Cortex of kidney (tissue), 1 donor: ENCODE measurements at places on chromosomes 1 and 21.

- DNase-seq, result no peak
These were observed 131.3 kb upstream of the ARHGEF16 start for GRCh38 chr1:3323021-3323795.

DNA sequence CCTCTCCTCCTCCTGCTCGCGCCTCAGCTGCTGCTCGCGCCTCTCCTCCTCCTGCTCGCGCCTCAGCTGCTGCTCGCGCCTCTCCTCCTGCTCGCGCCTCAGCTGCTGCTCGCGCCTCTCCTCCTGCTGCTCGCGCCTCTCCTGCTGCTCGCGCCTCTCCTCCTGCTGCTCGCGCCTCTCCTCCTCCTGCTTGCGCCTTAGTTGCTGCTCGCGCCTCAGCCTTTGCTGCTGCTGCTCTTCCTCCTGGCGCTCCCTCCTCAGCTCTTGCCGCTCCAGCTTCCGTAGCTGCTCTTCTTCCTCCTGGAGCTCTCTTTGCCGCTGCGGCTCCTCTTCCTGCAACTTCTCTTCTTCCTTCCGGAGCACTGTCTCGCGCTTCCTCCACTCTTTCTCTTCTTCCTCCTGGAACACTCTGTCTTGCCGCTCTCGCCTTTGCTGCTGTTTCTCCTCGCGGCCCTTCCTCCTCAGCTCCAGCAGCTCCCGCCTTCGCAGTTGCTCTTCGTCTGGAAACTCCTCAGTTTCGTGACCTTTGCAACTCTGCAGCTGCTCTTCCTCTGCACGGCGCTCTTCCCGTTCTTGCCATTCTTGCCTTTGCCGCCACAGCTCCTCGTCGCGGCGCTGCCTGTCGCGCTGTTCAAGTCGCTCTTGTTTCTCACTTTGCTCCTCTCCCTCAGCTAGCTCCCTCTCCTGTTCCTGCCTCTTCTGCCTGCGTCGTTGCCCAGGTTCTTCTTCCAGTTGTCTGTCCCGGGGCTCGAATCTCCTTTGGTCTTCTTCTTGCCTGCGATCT lies 3.0 kb downstream of the TCHH start:
- DNase-seq, result no peak

DNA sequence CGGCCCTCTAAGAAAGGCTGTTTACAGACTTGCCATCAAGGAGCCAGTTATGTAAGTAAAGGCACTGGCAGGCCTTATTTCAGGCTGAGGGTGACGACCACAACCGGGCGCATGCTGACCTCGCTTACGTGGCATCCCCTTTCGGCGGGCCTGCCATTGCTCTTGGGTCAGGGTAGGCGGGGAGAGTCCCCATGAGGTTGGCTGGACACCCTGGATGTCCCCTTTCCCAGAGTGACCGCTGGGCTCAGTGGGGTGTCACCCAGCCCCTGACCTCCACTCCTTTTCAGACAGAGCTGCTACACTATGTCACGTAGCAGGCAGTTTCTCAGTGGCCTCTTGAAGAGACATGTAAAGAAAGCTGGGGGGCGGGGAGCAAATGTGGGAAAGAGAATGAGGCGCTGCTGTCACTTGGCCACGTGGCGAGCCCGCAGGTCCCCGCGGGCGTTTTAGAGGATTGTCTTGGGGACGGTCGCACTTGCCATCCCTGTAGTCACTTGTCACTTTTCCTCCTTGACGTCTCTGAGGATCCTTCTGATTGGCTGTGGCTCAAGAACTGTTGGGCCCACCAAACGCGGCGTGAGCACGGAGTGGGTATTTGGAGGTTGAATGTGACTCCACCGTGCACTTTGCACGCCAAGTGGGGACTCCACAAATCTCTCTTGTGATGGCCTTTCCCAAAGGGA lies 42.2 kb downstream of the SLC37A1 start:
- no peak for DNase-seq

DNA sequence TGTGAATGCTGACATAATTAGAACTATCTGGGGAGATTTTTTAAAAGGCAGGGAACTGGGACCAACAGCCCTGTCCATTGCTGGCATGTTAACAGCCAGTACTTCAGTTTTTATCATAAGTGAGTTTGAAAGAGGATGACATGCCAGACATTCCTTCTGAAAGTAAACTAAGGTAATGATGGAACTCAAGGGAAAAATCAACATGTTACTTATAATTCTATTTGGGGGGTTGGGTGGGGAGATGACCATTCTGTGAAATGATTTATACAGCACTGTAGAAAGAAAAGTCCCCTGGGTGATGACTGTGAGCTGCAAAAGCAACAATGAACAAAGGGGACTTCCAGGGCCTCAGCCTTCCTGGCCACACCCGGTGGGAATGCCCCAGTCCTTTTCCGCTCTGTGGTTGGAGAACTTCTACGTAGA lies 5.4 kb upstream of the LAMC2 start:
- no peak for DNase-seq

- no peak for DNase-seq
These were observed 45.3 kb upstream of the GJB5 start for GRCh38 chr1:34709547-34709946.

DNA sequence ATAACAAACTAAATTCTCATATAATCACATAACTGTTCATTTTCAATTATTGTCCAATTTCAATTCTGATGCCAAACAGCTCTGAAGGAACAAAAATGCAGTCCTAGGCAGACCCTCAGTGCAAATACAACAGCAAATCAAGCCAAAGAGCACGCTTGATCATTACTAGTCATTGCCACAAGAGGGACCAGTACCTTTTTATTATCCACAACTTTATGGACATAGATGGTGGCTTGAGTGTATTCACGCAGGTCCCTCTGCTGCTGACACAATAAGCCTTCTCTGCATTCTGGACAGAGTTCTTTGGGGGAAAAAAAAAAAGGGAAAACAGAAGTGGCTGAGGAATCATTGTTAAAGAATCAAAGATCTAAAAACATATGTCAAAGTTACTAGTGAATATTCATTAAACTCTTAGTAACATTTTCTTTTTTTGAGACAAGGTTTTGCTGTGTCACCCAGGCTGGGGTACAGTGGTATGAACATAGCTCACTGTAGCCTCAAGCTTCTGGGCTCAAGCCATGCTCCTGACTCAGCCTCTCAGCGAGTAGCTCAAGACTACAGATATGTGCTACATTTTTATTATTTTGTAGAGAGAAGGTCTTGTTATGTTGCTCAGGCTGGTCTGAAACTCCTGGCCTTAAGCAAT lies 34.3 kb upstream of the RAP1GAP start:
- no peak for DNase-seq

DNA sequence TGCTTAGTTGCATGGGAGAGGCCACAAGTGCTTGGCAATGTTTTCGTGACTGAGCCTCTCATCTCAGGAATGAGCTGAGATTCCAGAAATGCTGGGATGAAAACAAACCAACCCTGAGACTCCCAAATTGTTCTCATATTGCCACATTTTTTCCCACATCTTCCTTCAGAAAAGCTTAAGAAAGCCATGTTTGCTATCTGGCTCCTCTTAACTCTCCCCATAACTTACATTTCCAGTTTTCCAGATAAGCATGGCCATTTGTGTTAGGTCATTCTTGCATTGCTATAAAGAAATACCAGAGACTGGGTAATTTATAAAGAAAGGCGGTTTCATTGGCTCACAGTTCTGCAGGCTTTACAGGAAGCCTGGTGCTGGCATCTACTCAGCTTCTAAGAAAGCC lies 17.2 kb downstream of the DSCAM start:
- DNase-seq, result no peak

GRCh38 chr1:92572520-92572919 lies 85.8 kb upstream of the GFI1 start:
- no peak for DNase-seq

DNA sequence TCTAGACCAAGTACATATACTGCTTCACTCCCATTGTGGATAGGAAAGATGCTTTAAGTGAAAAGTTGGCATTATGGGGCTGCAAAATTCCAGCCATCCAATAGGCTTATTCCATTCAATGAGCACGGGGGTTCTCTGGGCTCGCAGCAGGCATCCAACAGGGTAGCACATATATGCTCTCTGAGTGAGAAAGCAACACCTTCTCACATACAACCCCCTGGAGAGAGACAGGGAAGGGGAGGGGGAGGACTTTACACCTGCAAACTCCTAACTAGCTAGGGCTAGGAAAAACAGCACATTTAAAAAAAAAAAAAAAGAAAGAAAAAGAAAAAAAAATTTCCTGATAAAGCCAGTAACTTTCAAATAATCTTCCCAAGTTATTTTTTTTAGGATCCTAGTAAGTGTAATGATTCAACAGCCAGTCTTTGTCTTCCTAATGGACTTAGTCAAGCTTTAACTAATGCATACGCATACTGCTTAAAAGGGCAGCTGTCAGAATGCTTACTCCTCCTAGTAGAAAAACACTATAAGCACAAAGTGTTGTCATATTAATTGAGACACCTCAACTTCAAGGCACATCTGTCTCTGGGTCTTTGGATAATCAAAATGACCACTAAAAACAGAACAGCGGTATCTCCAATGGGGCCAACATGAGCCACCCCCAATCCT lies 18.7 kb downstream of the PSMB2 start:
- DNase-seq, result no peak

GRCh38 chr1:232547938-232548484 lies 81.9 kb downstream of the SIPA1L2 start:
- no peak for DNase-seq

DNA sequence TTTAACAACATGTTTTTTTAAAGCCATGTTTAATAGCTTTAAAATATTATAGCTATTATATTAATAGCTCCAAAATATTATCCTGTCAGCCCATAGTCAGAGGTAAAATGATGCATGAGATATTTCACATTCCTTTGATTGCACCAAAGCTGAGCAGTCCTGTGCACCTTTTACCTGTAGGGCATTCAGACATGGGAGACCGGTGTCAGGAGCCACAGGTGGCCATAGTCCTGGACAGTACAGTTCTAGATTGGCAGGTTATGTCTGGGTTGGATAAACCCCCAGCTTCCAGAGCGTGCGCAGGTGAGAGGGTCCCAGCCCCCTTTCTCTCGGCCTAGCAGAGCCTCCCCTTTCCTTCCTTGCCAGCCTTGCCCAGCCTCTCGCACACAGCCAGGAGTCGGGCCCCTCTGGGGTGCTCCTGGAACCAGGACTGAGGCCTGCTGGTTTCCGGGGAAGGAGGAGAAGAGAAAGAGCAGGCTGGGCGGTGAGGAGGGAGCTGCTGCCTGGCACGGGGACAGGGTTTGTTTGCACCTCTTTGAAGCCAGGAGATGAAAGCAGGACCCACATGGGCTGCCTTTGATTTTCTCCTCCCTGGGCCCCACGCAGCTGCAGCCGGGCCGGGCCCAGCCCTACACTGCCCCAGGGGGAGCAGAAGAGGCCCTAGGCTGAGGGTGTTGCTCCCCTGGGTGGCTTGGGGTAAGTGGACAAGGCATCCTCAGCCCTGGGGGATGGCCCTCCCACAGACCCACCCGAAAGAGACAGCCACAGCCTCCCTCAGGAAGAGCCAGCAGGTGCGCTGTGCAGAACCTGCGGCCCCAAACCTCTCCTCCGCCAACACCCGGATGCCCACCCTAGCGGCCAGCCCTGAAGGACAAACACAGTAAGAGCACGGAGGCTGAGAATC lies 75.2 kb upstream of the TARDBP start:
- no peak for DNase-seq

DNA sequence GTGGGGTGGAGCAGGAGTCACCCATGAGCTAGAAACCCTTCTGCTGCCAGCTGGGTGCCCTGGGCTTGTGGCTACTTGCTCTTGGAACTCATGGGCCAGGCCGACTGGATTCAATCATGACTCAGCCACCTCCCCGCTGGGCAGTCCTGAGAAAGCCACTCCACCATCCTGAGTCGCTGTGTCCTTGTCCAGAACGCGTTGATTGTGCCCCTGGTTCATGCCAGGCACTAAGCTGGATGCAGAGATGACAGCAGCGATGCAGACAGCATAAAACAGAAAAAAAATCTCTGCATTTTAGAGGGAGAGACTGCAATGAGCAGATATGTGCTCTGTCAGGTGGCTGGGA lies 10.6 kb downstream of the PADI1 start:
- DNase-seq, result no peak

DNA sequence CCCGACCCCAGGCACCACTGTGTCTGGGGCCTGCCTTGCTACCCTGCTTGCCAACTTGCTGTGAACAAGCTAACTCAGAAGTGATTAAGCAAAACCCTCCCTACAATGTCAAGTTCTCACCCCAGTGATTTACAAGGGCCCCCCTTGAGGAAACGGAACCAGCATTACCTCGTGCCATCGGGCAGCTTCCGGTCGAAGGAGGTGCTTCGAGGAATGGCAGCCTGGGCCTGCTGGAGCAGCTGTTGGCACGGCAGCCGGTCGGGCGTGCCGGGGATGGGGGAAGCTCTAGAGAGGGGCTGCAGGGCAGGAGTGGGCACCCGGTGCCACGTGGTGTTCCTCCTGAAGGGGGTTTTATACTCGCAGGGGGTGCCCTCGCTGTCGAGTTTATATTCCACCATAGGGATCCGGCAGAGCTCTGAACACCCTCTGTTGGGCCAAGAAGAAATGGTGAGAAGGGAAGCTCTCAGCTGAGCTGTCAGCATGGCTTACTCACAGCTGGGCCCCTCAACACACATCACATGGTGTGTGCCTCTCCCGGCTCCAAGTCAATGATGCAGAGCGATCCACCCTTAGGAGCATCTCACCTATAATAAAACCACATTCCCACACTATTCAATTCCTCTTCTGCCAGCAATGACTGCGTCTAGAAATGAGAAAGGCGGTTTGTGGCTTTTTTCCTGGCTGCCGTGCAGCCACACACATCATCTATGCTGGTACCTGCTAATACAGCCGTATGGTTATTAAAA lies 184.4 kb downstream of the SIPA1L2 start:
- DNase-seq, result no peak

GRCh38 chr1:196148367-196148970 lies 459.8 kb downstream of the KCNT2 start:
- no peak for DNase-seq

DNA sequence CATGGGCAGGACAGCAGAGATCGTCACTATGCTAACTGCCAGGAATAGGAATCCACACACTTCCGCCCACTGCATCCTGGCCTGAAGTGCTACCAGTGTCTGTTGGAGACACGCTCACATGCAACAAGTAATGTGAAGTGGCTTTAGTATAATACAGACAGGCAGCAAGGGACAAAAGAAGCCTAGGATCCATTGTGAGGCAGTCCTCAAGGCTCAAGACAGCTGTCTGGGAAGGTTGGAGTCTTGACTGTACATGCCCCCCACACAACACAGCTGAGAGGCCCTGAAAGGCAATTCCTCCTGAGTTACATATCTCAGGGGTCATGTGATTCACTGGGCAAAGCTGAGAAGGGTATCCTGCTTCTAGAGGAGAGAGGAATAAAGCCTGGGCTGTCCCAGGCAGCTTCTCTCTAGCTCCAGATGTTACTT lies 39.9 kb upstream of the CD1D start:
- no peak for DNase-seq

GRCh38 chr1:169886422-169886821 lies 7.3 kb downstream of the SCYL3 start:
- DNase-seq, result no peak
